NCI-H69 (cell line): ENCODE measurements at places on chromosomes 5 and 9.

- DNase-seq, result peak; percentile 36
Observed at GRCh38 chr5:169279125-169279524, 21.8 kb downstream of the SLIT3 start.

GRCh38 chr5:180343110-180343830 lies 9.9 kb downstream of the GFPT2 start:
- no peak for DNase-seq

GRCh38 chr9:76624391-76625048 lies 139.7 kb upstream of the PCA3 start:
- no peak for DNase-seq

DNA sequence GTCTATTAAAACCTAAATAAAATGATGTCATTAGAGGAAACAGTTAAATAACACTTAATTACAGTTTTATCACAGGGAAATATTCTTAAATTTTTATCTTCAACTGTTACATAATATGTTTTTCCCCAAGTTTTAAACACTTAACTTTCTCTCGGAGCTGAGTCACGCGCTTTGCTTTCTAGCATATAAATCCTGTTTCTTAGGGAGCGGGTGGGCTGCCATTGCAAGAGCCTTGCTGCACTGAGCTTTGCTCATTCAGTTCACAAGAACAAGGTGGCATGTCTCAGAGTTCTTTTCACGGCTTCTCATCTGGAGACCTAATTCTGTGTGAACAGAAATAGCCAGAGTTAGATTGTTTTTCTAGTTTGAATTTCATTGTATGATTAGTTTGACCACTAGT lies 166.1 kb downstream of the ZSWIM6 start:
- DNase-seq, result peak; percentile 10

DNA sequence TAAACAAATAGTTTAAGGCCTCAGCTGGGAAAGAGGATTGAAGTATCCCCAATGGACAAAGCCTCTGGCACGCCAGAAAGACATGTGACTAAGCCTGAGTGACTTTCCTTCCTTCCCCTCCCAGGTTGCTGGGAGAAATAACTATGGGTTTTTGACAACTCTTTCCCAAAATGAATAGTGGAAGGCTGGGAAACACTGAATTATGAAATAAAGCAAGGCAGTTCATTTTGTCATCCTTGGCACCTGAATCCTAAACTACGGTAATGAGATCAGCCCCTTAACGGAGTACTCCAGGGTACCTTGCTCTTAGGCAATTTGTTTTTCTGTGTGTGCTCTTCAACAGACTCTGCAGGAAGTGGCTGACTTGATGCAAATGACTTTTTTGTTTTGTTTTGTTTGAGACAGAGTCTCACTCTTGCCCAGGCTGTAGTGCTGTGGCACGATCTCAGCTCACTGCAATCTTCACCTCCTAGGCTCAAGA lies 75.2 kb downstream of the LMNB1 start:
- no peak for DNase-seq

GRCh38 chr9:109602987-109603386 lies 104.9 kb upstream of the PTPN3 start:
- no peak for DNase-seq

DNA sequence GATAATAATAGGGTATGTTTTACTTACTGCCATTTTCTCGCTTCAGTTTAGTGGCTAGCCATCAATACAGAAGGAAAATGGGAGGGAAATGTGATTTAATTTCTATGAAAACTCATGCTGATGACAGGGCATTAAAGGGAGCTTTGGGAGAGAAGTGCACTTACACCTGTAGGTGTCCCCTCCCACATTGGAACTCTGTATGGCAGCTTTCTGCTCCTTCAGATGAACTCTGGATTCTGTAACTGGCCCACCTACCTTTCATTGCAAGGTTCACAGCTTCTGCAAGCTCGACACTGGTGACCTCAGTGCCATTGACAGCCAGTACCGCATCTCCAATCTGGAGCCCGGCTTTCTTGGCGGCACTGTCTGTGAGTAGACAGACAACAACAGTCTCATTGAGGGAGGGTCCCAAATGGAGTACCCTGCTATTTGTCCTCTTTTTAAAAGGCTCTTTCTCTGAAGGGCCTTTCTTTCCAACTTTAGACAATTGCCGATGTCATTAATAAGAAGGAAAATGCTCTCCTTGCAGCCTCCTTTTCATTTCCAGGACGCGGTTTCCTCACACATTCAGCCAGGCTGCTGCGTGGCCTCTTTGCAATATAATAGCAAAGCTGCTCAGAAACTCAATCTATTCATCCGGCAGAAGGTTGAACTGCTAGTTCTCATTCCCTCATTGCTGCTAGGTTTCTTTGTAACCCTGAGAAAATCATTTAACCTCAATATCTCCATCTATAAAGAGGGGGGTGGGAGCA lies 63.6 kb downstream of the NUDT12 start:
- peak; percentile 17 for DNase-seq

DNA sequence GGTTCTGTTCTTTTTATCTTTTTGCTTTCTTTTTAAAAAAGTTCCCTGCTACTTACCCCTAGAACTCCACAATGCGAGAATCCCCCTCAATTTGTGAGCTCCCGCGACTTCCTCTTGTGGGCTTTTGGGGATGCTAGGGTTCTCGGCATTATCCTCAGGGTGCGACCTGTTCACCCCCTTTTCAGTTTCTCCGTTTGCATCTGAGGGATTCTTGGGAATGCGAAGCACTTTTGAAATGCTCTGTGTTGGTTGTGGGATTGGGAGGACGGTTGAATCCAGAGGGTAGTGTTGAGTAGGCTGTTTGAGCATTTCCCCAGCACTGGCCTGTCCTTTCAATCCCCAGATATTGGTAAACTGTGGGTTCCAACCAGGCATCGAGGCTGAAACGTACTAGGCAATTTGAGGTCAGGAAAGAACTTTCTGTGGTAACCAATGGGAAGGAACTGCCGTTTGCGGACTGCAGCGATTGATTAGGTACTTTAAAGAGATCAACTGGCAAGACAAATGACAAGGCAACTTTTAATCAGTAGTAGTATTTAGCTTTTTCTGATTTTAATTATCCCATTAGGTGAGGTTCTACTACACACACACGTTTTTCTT lies 415 bp downstream of the XRCC4 start:
- DNase-seq, result peak; percentile 63

DNA sequence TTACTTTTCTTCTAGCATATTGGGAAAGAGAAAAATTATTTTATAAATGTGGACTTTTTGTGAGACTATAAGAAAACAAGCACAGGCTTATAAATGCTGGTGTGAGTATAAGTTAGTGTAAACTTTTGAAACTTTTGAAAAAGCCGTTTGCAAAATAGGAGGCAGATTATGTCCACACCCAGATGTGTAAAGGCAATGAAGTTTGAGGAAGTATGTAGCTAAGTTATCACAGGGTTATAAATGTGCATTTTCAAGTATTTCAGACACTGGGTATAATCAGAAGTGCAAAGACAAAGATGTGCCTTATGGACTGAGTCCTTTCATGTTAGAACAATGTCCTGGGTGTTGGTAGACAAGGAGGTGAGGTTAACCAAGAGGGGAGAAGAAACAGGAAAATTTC lies 85.5 kb downstream of the ANXA1 start:
- DNase-seq, result no peak

DNA sequence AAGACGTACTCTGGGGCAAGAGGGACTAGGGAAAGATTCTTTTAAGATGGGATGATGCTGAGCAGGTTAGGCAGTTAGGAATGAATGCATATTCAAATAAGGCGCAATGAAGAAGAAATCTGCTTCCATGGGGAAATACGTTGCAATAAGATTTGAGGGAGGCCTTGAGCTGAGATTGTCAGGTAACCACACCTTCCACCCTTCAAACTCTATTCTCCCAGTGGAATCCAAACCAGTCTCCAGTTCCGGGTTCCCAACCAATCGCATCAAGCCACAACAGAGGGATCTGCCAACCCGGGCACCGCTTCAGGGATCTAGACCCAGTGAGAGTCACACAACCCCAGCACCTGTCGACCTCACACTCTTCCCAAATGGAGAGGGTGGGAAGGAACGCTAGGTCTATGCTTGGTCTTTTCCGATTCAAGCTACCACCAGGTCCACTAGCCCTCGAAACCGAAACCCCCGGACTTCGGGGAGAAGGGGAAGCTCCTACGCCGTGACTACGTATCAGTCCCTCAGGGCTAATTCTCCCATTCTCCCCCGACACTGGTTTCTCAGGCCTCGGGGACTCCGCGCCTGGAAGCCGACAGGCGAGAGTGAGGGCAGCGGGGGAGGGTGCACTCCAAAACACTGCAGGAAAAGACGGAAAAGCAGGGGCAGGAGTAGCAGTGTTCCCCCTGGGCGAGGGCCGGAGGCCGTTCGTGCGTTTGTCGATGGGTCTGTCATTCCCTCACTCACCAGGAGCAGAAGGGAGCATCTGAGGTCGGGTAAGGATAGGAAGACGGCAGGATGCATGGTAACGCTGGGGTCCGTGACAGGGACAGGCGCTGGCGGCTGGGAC lies 534 bp downstream of the ERP44 start:
- peak; percentile 90 for DNase-seq

GRCh38 chr9:115374724-115375268 lies 256.8 kb upstream of the TNC start:
- DNase-seq, result no peak

DNA sequence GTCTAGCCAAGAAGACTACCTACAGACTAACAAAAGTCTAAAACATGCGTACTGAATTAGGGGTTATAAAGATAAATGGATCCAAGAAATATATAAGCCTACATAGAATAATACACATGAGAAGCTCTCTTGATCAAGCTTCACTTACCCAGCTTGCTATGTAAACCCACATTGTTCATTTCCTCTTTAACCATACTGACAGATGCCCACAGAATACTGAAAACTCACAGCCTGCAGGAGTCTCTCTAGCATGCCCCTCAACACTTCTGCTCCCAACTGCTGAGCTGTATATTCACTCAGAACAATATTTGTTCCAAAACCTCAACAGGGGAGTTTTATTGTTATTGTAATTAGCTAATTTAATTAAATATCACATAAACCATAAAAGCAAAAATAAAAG lies 52.4 kb downstream of the RFX3 start:
- DNase-seq, result peak; percentile 79

- DNase-seq, result no peak
Observed at GRCh38 chr5:43230707-43231106, 38.7 kb downstream of the NIM1K start.

- DNase-seq, result no peak
Observed at GRCh38 chr5:52554293-52554692, 233.4 kb upstream of the ITGA1 start.

DNA sequence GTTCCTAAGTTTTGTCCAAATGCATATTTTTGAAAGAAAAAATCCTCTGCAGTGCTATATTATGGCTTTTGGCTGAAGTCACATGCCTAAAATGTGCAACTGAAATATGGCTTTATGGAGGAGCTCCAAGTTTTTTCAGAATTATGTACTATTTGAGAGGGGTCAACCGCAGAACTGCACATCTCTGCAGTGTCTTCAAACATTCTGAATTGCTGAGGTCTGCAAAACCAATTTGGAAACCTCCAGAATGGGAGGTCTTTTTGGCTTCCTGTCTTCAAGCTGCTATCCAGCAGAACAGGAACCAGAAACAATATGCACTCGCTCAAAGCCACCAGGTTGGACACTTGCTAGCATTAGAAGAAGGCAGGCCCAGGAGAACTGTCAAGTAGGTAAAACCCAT lies 376.0 kb upstream of the PAPPA start:
- DNase-seq, result no peak

GRCh38 chr5:74816875-74817274 lies 49.3 kb downstream of the FAM169A start:
- DNase-seq, result no peak

- no peak for DNase-seq
Observed at GRCh38 chr5:33894566-33894965, 2.8 kb upstream of the ADAMTS12 start.

DNA sequence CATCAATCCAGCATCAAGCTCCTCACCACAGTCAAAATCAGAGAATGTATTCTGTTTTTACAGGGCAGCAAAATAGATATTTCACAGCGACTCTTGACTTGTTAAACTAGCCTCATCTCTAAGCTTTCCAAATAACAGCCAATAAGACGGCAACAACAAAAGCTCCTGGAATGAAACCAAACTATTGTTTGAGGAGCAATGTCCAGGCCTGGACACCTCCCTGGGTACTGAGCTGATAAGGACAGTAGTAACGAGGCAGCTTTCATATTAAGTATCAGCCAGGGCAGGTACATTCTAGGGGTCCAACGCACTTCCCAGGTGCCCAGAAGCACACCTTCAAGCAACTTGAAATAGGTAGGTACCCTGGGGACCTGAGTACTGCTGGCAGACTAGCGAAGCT lies 260.3 kb downstream of the ENC1 start:
- no peak for DNase-seq

GRCh38 chr5:167582283-167582682 lies 709.2 kb upstream of the WWC1 start:
- peak; percentile 21 for DNase-seq

DNA sequence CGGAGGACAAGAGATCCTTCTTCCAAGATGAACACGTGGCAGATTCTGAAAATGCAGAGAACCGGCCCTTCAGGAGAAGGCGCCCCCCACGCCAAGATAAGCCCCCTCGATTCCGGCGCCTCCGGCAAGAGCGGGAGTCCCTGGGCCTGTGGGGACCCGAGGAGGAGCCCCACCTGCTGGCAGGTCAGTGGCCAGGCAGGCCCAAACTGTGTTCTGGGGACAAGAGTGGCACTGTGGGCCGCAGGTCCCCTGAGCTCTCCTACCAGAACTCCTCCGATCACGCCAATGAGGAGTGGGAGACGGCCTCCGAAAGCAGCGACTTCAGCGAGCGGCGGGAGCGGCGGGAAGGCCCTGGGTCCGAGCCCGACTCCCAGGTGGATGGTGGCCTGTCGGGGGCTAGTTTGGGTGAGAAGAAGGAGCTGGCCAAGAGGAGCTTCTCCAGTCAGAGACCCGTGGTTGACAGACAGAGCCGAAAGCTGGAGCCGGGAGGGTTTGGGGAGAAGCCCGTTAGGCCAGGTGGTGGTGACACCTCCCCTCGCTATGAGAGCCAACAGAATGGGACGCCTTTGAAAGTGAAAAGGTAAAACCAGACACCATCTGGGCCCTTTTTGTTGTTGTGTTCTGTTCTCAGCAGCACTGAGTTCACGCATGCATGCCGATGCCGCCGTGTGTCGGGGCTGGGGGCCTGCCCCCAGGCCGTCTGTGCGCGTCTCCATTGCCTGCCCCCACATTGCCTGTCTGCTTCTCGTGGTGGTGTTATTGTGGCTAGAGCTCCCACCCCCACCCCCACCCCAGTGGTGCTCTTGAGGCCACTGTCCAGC lies 26.6 kb upstream of the POMT1 start:
- no peak for DNase-seq

GRCh38 chr9:79776581-79776980 lies 204.8 kb downstream of the TLE4 start:
- DNase-seq, result peak; percentile 38

DNA sequence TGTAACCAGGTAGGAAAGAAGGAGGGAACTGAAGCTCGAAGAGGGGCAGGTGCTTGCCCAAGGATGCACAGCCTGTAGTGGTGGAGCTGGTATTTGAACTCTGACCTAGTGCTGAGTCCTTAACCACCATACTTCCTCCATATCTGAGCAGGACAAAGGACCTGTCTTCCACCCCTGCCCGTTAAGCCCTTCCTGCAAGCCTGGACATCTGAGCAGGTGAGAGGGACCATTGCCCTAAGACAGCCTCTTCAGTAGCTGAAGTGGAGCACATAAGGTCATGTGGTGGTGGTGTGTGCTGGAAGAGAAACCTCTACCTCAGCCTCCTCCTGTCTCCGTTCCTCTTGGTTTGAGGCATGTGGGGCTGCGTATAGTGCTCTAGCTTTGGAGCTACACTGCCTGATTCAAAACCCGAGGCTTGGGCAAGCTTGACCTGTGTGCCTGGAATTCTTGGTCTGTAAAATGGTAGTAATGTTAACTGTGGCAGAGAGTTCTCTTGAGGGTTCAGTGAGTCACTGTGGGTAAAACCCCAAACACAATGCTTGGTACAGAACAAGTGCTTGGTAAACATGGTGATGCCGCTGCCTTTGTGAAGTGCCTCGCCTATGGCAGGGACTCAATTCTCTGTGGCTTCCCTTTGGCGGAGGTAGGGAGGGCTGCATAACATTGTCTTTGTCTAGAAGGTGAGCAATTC lies 7.4 kb downstream of the GALNT10 start:
- DNase-seq, result no peak
